Right ventricle myocardium superior (tissue), 1 donor: ENCODE measurements at places on chromosomes 13 and 19. TPM values are rescaled to one million over a fixed set of nuclear protein-coding genes. Genes with fewer than 3 reads are reported as not detected.

DNA sequence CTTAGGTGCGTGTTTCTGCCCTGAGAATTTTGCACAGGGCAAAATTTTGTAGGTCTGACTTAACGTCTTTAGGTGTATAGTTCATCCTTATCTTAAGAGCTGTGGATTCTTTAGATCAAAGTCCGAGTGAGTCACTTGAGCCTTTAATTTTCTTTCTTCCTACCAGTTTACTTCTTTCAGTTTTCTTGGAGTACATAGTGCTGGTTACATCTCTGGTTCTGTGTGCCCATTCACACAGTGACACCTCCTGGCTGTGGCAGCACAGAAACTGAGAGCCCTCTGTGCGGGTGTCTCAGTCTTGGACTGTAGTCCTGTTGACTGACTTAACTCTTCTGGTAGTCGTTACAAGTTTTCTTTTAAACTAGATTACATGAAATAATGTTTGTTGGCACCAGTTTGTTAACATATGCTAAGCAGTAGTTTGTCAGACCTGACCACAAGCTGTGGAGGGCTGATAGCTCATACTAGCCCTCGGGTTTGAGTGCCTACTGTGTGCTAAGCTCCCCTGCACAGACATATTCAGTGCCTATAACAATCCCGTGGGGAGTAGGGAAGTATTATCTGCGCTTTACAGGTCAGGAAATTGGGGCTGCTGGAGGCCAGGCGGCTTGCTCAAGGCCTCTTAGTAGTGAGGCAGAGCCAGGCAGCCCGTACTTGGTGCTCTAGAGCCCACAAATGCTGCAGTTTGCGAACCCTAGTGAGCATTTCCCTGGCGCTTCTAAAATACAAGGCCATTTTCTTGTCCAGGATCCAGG is 1.6 kb downstream of the GATAD2A start:
- no peak for DNase-seq

- no peak for DNase-seq
These were observed 921 bp upstream of the TEX29 start for GRCh38 chr13:111319521-111319920.

- peak; percentile 71 for DNase-seq
These were observed 26.4 kb downstream of the C13orf46 start for GRCh38 chr13:113947311-113948033.

DNA sequence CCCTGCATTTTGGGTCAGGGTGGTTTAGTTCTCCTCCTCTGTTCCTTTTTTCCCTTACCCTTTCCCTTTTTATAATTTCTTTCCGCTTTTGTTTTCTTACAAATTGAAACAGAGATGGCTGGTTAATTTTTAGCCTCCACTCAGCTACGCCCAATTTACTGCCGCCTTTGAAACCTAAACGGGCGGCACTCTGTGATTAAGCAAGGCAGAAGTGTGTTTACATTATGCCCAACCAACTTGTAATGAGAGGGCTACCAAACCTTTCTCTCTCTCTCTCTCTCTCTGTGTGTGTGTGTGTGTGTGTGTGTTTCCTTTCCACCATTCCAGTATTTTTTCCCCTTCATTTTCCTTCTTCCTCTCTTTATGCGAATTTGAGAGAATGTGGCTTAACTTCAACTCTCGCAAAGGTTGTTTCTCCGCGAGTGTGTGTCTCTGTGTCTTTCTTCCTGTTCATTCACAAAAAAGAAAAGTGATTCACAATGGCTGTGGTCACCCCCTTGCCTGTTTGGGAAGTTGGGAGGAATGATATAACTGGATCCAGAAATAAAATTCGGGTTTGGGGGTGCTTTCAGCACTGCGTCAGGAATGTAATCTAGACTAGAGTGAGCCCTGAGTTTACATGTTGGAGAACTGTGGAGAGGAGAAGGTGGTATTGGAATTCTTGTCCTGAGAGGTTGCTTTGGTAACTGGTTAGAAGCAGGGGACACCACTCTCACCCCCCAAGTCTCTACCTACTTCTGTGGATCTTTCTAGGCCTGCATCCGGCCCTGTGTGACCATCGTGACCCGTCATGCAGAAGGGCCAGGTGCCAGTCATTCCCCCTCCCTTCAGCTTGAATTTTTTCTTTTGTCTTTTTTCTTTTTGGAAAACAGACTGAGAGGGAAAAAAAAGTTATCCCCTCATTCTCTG is 31.4 kb downstream of the NFIX start:
- DNase-seq = no peak

DNA sequence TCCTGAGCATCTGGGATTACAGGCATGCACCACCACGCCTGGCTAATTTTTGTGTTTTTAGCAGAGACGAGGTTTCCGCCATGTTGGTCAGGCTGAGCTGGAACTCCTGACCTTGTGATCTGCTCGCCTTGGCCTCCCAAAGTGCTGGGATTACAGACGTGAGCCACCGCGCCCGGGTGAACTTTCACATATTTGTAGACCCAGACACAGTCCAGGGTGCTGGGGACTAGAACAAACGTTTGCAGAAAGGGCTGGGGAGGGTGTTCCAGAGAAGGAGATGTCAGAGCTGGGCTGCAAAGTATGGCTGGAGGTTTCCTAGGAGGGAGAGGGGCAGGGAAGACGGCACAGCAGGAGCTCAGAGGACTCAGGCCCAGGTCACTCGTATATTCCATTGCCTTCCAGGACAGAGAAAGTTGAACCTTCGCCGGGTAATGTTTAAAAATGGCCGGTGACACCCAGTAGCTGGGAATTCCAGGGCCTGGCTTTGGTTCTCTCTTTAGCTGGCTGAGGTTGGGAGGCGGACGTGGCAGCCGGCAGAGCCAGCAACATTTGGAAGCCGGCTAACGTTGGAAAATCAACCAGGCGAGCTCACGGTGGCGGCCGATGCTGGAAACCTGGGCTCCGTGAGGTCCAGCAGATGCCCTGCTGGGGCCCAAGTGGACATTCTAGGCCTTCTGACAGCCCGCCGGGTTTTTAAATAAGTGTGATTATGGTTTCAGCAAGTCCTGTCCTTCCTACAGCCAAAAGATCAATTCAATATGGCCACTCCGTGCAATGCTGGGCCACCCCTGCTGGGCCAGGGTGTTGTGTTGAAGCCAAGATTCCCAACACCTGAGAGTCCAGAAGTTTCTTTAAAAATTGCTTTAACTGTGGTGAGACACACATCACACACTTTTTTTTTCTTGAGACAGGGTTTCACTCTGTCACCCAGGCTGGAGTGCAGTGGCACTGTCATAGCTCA is 41.5 kb downstream of the NFIC start:
- peak; percentile 75 for DNase-seq

GFY gene
- total RNA-seq = not detected

DNA sequence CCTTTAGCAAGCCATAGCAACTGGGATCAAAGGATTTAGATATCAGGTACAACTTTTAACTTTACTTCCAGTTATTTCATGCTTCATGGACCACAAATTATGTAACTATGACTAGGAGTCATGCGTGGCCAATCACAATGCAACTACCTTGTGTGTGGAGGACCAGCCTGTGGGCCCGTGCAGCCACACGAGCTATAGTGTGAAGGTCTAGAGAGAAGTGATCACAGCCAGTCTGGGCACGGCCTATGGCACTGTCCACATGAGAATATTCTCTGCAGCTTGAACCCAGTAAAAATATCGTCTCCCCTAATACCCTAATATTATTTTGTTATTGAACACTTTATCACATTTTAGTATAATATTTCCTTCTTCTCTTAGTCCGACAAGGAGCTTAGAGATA is 464.9 kb upstream of the MIR17HG start:
- DNase-seq = no peak

NALCN gene
- total RNA-seq = 8.2 TPM

DNA sequence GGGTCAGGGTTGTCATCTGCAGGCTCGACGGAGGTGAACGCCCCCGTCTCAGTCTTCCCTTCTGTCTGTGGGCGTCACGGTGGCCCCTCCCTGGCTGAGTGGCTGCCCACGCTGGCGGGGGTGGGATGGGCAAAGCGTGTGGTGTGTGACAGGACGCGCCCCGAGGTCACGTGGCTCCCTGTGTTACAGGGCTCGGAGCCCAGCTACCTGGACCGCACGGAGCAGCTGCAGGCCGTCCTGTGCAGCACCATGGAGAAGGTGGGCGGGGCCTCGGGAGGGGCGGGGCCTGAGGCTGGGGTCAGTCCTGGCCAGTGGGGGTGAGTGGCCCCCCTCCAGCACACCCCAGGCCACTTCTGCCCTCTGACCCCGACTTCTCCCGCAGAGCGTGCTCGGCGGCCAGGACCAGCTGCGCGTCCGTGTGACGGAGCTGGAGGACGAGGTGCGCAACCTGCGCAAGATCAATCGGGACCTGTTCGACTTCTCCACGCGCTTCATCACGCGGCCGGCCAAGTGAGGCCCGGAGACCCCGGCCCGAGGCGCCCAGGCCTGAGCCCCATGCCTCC is 6.3 kb upstream of the GRIN3B start:
- DNase-seq = no peak

DNA sequence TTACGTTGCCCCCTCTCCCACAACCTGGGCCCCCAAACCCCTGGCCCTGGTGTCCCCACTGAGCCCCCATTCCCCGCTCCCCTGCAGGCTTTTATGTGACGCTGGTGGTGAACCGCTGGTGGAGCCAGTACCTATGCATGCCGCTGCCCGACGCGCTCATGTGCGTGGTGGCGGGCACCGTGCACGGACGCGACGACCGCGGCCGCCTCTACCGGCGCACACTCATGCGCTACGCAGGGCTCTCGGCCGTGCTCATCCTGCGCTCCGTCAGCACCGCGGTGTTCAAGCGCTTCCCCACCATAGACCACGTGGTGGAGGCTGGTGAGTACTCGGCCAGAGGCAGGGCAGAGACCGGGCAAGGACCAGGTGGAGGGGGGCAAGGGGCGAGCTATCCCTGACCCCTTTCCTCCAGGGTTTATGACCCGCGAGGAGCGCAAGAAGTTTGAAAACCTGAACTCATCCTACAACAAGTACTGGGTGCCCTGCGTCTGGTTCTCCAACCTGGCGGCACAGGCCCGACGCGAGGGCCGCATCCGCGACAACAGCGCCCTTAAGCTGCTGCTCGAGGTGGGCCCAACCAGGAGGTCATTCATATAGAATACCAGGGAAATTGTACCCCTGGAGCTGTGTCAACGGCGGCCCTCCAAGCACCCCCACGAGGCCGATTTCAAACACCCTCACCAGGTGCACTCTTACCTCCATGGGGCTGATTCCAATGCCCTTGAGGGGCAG is 3.0 kb downstream of the BEST2 start:
- DNase-seq = no peak

HIF3A gene
- 73.1 TPM for total RNA-seq

ATP8B3 gene
- total RNA-seq = 0.46 TPM

ZNF547 gene
- total RNA-seq = 3.3 TPM

GZMM gene
- 0.32 TPM for total RNA-seq

DNA sequence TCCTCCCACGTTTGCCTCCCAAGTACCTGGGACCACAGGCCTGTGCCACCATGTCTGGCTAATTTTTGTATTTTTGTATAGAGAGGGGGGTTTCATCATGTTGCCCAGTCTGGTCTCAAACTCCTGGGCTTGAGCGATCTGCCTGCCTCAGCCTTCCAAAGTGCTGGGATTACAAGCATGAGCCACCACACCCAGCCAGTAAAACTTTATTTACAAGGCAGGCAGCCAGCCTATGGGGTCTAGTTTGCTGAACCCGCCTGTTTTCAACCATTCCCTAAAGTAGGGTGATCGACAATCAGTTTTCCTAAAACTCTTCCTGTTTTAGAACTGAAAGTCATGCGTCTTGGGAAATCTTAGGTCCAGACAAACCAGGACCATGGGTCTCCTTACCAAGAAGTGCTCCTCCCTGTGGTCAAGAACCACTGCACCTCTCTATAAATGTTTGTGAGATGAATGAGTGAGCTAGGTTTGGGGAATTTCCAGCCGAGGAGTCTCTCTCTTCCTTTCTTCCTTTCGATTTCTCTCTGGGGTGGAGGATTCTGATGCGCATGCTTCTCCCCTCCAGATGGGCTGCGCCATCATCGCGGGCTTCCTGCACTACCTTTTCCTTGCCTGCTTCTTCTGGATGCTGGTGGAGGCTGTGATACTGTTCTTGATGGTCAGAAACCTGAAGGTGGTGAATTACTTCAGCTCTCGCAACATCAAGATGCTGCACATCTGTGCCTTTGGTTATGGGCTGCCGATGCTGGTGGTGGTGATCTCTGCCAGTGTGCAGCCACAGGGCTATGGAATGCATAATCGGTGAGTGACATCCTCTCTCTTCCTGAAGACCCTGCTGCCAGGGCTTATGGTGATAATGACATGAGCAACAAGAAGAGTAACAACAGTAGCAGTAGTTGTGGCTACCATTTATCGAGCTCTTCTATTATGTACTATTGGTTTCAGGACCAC is 38.7 kb downstream of the ADGRE1 start:
- DNase-seq = no peak

FREM2 gene
- total RNA-seq = 0.03 TPM

DNA sequence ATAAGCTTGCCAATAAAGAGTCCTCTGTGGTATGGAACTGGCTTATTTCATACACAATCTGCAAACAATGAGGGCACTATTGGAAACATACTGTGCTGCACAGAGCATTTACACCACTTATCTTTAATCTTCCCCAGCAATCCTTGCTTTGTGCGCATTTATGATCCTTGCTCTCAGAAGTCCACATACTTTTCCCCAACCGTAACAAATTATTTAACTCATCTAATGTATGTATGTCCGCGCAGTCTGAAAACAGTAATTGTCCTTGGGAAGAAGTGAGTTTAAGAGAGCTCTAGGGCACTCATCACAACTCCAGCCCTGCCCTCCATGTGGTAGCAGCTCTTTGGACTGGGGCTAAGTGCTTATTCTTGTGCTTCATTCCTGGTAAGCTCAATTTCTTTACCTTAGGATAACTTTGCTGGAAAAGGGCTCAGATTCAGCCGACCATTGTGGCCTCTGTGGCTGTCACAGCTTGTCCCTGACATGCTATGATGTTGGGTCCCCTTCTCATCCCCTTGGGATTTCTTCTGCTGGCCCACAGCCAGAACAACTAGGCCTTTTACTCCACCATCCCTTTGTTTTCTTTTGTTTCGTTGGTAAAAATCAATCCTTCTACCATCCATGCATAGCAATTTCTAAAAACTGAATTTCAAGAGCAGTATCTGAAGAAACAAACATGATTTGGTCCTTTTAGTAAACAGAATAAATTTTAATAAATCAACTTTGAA is 152.7 kb downstream of the TNFRSF19 start:
- no peak for DNase-seq

DNA sequence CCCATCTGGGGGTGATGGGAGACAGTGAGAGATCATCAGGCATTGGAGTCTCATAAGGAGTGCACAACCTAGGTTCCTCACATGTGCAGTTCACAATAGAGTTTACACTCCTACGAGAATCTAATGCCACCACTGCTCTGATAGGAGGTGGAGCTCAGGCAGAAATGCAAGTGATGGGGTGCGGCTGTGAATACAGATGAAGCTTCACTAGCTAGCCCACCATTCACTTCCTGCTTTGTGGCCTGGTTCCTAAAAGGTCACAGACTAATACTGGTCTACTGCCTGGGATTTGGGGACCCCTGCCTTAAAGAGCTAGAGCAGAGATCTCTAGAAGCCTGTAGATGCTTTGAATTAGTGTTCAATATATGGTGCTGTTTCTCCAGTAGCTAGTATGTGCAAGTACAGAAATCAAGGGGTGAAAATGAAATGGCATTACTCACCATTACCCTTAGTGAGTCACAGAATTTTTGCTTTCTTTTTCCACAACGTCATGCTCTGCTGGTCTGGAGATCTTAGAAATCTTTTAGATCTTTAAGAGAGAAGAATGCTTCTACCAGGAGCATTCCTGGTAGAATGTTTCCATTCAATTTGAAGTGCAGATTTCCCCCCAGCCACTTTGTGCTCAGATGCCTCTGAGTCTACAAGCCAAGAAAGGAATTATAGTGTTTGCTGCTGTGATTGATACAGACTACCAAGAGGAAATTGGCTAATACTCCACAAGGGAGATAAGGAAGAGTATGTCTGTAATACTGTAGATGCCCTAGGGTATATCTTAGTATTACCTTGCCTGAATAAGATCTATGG is 2301.2 kb downstream of the PCDH9 start:
- DNase-seq = no peak

GRCh38 chr19:46407856-46408663 is 5.3 kb downstream of the CCDC8 start:
- no peak for DNase-seq
